Memory B cell (primary cell): ENCODE measurements at places on chromosomes 1 and 21.

- no peak overlapping the region for H3K27ac ChIP-seq
- H3K4me3 ChIP-seq: no peak overlapping the region
- peaks cover 10% of the 10 kb centered on the region for H3K36me3 ChIP-seq
- no peaks in the 10 kb centered on the region for H3K27me3 ChIP-seq
Measured at GRCh38 chr1:10057343-10057742, 24.6 kb downstream of the UBE4B start.

GRCh38 chr1:169745015-169745861 lies 11.4 kb upstream of the SELE start:
- H3K27ac ChIP-seq: no peak overlapping the region
- peaks cover 5% of the 10 kb centered on the region for H3K27me3 ChIP-seq
- H3K36me3 ChIP-seq: no peaks in the 10 kb centered on the region
- DNase-seq: no peak

GRCh38 chr1:198850196-198850595 lies 211.4 kb downstream of the PTPRC start:
- no peak overlapping the region for H3K4me3 ChIP-seq
- DNase-seq: no peak
- H3K27me3 ChIP-seq: no peaks in the 10 kb centered on the region
- no peak overlapping the region for H3K27ac ChIP-seq
- no peaks in the 10 kb centered on the region for H3K36me3 ChIP-seq
- H3K4me1 ChIP-seq: no peaks in the 10 kb centered on the region

DNA sequence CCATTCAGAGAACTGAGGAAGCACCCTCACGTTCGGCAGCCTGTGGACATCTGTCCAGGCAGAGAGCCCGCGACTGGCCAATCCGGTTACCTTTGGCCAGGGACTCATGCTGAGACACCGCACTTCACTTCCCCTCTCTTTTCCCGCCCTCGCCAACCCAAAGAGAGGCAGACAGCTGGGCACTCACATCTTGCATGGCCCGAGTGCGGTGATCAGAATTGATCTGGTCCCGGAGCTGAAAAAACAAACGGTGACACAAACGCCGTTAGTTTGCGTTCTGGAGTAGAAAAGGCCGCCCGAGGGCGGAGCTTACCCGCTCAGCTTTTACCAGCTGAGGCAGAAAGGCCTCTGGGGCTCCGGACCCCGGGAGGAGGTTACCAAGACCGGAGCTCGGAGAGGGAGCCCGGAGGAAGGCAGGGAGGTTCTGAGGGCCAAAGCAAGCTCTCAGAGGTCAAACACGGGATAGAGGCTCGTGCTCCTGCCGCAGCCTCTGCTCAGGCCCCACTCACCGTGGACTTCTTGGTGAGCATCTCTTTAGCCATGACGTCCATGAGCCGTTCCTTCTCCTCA lies 376 bp downstream of the SF3A3 start:
- H3K27me3 ChIP-seq: no peaks in the 10 kb centered on the region
- peaks cover 11% of the 10 kb centered on the region for H3K4me1 ChIP-seq
- H3K27ac ChIP-seq: peak overlapping the region; percentile 88
- H3K4me3 ChIP-seq: peak overlapping the region; percentile 96
- no peak for DNase-seq

- H3K36me3 ChIP-seq: no peaks in the 10 kb centered on the region
- no peaks in the 10 kb centered on the region for H3K4me1 ChIP-seq
- DNase-seq: no peak
- no peak overlapping the region for H3K27ac ChIP-seq
Measured at GRCh38 chr1:196063952-196064351, 544.3 kb downstream of the KCNT2 start.

DNA sequence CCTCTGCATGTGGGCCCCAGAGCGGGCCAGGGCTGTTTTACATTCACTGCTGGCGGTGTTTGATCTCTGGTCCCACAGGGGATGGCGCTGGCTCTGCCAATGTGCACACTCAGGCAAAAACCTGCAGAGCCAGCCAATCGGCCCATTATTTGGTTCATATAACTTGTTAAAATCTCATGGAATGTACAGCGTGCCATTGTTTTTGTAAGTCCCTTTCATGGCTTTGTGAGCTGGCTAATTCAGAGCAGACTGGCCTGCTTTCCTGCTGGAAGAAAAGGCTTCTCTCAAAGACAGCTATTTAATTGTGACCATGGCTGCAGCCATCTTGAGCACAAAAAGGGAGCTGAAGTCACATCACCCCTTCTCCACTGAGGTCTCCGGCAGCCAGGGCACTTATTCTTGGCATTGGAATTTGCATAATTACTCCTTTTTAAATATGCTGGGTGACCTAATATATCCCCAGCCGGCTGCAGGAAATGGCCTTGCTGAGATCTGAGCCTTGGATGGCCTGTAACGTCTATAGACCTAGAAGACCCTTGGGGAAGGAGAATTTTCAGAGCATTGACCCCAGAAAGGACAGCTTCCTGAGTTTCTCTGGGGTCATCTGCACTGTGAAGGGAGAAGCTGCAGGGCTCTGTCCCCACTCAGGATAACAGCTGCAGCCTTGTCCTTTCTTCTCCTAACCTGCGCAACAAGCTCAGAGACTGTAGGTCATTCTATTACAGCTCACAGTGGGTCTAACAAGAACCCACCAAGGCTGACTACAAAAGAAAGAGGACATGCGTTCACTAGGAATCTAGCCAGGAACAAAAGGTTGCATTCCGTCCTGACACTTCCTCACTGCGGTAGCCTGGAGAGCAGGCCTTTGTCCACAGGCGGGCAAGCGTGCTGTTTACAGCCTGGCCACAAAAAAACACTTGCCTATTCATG lies 45.8 kb downstream of the BCAR3 start:
- peaks cover 10% of the 10 kb centered on the region for H3K36me3 ChIP-seq
- DNase-seq: no peak
- H3K27ac ChIP-seq: no peak overlapping the region
- peaks cover 2% of the 10 kb centered on the region for H3K4me1 ChIP-seq
- no peaks in the 10 kb centered on the region for H3K27me3 ChIP-seq

DNA sequence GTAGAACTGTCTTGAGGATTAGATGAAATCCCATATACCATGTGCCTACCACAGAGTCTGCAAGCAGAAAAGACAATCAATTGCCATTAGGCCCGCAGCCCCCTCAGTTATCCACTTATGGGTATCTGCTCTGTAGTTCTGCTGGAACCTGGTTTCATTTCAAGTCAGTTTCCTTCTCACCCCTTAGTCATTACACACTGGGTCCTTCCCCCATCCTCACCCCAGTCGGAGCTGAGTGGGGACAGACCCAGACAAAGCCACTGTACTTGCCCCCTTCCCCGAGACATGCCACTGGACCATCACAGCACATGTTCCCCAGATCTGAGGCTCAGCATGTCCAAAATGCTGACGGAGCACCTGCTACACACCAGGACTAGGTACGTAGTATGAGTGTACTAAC lies 21.2 kb downstream of the PGLYRP3 start:
- H3K4me1 ChIP-seq: peaks cover 31% of the 10 kb centered on the region
- no peak overlapping the region for H3K27ac ChIP-seq
- H3K27me3 ChIP-seq: peaks cover 12% of the 10 kb centered on the region
- H3K36me3 ChIP-seq: no peaks in the 10 kb centered on the region

GRCh38 chr1:2414297-2414958 lies 2.1 kb upstream of the PEX10 start:
- H3K4me3 ChIP-seq: peak overlapping the region; percentile 72
- H3K27me3 ChIP-seq: no peaks in the 10 kb centered on the region
- peak; percentile 84 for DNase-seq
- peaks cover 2% of the 10 kb centered on the region for H3K36me3 ChIP-seq
- H3K27ac ChIP-seq: peak overlapping the region; percentile 79
- peaks cover 34% of the 10 kb centered on the region for H3K4me1 ChIP-seq

DNA sequence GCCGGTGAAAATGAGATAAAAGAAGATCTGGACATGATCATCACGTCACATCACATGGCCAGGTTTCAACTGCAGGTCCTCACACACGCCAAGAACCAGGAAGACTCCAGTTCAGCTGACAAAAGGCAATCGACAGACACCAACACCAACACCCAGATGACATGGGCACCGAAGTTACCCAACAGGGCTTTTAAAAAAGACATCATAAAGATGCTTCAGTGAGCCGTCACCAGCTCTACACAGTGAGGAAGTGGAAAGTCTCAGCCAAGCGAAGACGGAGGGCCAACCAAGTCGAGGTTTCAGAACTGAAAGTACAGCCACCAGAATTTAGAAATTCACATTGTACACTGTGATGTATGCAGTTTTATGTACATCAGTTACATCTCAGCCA lies 154.3 kb upstream of the COL6A1 start:
- H3K27ac ChIP-seq: peak overlapping the region; percentile 92
- no peak for DNase-seq
- H3K4me1 ChIP-seq: peaks cover 10% of the 10 kb centered on the region
- peaks cover 6% of the 10 kb centered on the region for H3K27me3 ChIP-seq
- peak overlapping the region; percentile 27 for H3K4me3 ChIP-seq
- no peaks in the 10 kb centered on the region for H3K36me3 ChIP-seq

DNA sequence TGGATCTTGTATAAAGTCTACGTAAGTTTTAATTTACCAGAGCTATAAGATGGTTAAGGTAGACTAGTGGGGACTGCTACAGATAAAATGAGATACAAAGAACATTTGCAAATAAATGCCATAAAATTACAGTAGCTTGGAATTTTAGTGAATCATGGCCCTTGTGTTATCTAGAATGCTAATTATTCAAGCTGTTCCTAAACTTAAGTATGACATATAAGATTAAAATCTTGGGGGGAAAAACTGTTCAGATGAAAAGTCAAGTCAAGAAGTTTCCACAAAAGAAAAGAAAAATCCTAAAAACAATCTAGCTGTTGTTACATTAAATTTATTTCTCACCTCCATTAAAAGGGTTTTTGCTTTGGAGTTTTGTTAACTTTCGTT lies 51.7 kb downstream of the SIM2 start:
- no peak for DNase-seq
- H3K4me1 ChIP-seq: peaks cover 4% of the 10 kb centered on the region
- H3K36me3 ChIP-seq: peaks cover 26% of the 10 kb centered on the region
- H3K4me3 ChIP-seq: no peak overlapping the region
- H3K27me3 ChIP-seq: peaks cover 16% of the 10 kb centered on the region

- no peaks in the 10 kb centered on the region for H3K27me3 ChIP-seq
- no peak overlapping the region for H3K27ac ChIP-seq
- H3K36me3 ChIP-seq: no peaks in the 10 kb centered on the region
- H3K4me3 ChIP-seq: no peak overlapping the region
Measured at GRCh38 chr1:79791488-79792218, 785.1 kb upstream of the ADGRL4 start.

DNA sequence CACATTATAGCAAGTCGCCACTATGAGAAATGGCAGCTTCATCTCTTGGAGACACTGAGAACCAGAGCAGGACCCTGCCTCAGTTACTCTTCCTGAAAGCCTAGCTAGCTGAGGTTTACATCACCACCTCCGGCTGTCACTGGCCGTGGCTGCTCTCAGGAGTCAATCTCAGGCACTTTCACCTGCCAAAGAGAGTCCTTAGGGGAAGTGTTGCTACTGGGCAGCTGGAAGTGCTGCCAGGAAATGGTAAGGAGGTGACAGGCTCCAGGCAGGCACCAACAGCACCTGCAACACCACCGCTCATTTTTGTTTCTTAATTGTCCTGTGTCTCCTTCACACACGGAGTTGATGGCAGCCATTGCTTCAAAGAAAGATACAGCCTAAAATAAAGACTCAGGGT lies 92.5 kb downstream of the DSCAM start:
- peaks cover 3% of the 10 kb centered on the region for H3K27me3 ChIP-seq
- no peak overlapping the region for H3K27ac ChIP-seq
- H3K36me3 ChIP-seq: no peaks in the 10 kb centered on the region
- no peak for DNase-seq
- no peak overlapping the region for H3K4me3 ChIP-seq

DNA sequence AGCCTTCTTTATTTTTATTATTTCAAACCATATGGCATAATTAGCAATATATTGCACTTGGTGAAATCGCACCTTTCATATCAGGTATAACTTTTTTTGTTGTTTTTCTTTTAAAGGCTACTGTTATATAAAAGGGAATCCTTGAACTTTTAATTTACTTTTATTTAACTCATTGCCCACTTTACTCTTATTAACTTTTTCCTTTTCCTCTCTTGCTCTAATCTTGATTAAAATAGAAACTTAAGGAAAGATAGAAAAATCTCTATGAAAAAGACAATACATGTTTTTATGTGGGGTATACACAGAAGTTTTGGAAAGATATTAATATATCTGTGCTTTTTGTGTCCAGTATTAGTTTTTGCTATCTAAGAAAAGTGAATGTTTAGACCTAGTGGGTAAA lies 805.8 kb downstream of the USP25 start:
- H3K36me3 ChIP-seq: no peaks in the 10 kb centered on the region
- H3K27ac ChIP-seq: no peak overlapping the region
- H3K27me3 ChIP-seq: no peaks in the 10 kb centered on the region
- H3K4me1 ChIP-seq: no peaks in the 10 kb centered on the region
- no peak for DNase-seq

GRCh38 chr1:30860320-30860652 lies 48.3 kb downstream of the SDC3 start:
- DNase-seq: no peak
- H3K36me3 ChIP-seq: no peaks in the 10 kb centered on the region
- H3K4me3 ChIP-seq: no peak overlapping the region

DNA sequence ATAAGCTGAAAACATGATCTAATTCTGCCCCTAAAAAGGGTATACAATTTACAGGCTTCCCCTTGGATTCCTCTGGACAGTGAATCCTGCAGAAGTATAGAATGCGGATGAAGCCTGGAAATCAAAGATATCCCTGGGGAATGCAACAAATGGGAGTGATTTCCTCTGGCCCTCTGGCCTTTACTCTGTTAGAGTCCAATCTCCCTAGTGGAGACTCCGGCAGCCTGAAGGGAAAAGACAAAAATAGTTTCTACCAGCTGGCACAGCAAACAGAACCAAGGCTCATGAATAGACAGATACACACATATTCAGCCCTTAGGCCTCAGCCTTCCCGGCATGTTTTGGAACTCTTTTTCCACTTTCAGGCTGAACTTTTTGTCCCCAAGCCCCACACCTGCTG lies 3.9 kb upstream of the LRRC52 start:
- DNase-seq: no peak
- H3K4me3 ChIP-seq: no peak overlapping the region
- H3K4me1 ChIP-seq: no peaks in the 10 kb centered on the region
- H3K36me3 ChIP-seq: no peaks in the 10 kb centered on the region
- peaks cover 17% of the 10 kb centered on the region for H3K27me3 ChIP-seq
- H3K27ac ChIP-seq: no peak overlapping the region

- no peak overlapping the region for H3K27ac ChIP-seq
- H3K4me1 ChIP-seq: no peaks in the 10 kb centered on the region
- H3K36me3 ChIP-seq: no peaks in the 10 kb centered on the region
- H3K4me3 ChIP-seq: no peak overlapping the region
- DNase-seq: no peak
Measured at GRCh38 chr1:173009597-173009996, 41.1 kb downstream of the TNFSF18 start.

- H3K4me1 ChIP-seq: peaks cover 48% of the 10 kb centered on the region
- H3K27me3 ChIP-seq: no peaks in the 10 kb centered on the region
- peak overlapping the region; percentile 88 for H3K27ac ChIP-seq
- H3K36me3 ChIP-seq: peaks cover 7% of the 10 kb centered on the region
- peak; percentile 60 for DNase-seq
Measured at GRCh38 chr1:87335175-87335884, 6.7 kb downstream of the LMO4 start.

- no peaks in the 10 kb centered on the region for H3K36me3 ChIP-seq
- H3K4me3 ChIP-seq: no peak overlapping the region
- H3K27me3 ChIP-seq: no peaks in the 10 kb centered on the region
- H3K27ac ChIP-seq: no peak overlapping the region
- H3K4me1 ChIP-seq: no peaks in the 10 kb centered on the region
Measured at GRCh38 chr1:246008363-246008831, 498.7 kb downstream of the SMYD3 start.
